ENCODE measurements at places on chromosomes 12 and 14.

DNA sequence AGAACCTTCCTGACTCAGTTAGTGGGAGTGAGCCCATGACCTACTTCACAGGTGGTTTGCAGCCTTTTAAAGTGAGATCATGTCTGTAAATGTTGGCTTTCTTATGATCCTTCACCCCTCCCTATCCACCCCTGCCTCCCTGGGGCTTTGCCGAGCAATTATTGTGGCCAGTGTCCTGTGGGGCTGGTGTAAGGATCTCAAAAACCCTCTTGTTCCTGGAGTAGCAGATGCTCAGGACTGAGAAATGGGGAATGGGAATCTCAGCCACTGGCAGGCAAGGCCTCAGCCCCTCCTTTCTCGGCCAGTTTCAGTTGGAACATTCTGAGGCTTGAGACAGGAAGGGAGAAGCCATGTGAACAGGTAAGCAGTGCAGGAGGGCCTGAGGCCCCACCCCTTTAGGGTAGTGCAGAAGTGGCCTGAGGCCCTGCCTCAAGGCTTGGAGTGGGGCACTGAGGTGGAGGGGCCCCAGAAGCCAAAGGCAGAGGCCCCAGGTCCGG, 53.8 kb downstream of the PLEKHG3 start:
- DNase-seq = no peak

- DNase-seq = no peak
Observed at GRCh38 chr12:76881142-76881541, 2.3 kb upstream of the CSRP2 start.

DNA sequence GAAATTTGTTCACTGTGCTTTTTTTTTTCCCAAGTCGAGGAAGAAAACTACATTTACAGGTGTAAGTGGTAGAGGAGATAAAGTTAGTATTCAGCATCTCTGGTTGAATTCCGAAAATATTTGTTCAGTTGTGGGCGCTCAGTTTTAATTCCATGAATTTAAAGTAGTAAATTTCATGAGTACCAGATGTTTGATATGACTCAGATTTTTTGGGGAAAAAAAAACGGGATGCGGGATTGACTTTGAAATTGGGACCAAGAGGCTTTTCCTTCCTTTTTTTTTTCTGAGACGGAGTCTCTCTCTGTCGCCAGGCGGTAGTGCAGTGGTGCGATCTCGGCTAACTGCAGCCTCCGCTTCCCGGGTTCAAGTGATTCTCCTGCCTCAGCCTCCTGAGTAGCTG, 1.6 kb downstream of the TULP3 start:
- DNase-seq = no peak

DNA sequence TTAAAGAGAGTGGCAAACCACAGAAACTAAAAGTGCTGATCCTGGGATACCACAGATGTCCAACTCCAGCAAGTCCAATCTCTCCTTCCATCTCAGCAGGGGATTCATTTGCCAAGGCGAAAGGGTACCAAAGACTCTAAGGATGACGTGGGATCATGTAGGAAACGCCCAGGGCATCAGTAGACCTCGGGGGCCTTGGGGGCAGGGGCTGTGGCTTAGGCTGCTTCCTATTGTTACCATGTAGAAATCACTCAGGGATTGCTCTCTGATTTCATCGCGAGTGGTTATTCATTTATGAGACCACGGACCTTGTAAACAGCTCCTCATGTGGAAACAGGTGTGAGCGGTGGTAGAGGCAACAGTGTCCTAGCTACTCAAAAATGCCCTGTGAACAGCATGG, 149.3 kb upstream of the FKBP4 start:
- DNase-seq = no peak

DNA sequence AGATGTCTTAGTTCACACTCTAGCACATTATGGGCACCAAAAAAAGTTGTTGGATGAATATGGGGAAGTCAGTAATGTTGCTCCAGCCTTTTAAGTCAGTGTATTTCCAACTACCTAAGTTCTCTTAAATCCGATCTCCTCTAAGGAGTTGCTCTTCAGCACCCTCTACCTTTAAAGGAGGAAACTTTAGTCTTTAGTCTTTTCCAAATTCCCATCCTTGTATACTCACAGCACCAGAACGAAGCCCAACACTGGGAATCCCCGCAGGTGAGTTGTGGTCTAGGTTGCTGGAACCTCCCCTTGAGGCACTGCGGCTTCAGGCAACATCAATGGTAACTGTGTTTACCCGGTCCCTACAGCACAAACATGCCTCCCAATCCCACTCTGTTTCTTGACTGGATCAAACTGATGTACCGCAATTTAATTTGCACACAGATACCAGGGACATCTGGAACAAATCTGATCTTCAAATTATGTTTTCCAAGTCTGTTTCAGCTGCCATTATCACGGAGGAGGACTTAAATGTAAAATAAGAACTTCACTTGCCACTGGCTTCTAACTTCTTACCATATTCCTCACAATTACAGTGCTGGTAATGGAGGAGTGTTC, 179.0 kb downstream of the FOXN3 start:
- DNase-seq = no peak

- peak; percentile 65 for DNase-seq
Observed at GRCh38 chr14:89430391-89431236, 13.6 kb upstream of the FOXN3 start.

DNA sequence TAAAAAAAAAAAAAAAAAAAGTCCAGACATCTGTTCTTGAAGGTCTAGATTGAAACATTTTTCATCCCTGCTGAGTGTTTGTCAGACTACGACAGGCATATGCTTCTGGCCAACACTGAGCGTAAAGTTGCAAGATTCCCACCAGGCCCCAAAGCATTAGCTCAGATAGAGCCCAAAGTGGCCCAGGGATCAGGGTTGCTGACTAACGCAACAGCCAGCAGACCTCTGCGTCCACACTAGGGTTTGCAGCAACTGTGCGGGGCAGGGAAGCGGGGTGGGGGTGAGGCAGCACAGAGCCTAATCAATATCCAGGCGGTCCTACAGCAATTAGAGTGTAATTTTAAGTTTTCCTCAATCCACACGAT, 55.7 kb downstream of the SSH1 start:
- DNase-seq = no peak

DNA sequence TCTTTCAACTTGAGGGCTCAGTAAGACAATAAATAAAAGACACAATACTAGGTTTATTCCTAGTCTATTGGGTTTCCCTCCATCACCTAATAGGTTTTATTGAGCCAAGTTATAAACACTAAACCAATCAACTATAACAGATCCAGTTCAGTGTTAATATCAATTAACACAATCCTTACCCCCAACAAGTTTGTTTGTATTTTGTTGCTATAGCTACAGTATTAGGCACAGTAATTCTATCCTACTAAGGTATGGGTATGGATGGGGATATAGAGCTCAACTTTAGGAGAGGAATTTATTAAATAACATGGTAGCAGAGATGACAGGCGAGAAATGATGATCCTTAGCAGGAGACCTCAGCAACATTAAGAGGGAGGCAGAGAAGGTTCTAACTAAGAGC, 13.3 kb downstream of the PPP4R3A start:
- DNase-seq = no peak

- peak; percentile 57 for DNase-seq
Observed at GRCh38 chr12:6639151-6639801, 3.5 kb upstream of the LPAR5 start.

DNA sequence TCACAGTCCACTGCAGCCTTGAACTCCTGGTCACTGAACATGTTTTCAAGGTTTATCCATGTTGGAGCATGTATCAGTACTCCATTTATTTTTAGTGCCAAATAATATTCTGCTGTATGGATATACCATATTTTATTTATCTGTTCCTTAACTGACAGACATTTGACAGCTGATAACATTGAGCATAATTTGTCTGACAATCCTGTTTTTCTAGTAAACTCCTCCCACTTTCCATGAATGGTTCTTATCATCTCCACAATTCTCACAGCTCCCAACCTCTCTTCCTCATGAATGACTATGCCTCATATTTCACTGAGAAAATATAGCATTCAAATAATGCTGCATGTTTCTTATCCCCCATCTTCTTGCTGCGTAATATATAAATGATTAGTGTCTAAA, 33.3 kb downstream of the COCH start:
- no peak for DNase-seq

DNA sequence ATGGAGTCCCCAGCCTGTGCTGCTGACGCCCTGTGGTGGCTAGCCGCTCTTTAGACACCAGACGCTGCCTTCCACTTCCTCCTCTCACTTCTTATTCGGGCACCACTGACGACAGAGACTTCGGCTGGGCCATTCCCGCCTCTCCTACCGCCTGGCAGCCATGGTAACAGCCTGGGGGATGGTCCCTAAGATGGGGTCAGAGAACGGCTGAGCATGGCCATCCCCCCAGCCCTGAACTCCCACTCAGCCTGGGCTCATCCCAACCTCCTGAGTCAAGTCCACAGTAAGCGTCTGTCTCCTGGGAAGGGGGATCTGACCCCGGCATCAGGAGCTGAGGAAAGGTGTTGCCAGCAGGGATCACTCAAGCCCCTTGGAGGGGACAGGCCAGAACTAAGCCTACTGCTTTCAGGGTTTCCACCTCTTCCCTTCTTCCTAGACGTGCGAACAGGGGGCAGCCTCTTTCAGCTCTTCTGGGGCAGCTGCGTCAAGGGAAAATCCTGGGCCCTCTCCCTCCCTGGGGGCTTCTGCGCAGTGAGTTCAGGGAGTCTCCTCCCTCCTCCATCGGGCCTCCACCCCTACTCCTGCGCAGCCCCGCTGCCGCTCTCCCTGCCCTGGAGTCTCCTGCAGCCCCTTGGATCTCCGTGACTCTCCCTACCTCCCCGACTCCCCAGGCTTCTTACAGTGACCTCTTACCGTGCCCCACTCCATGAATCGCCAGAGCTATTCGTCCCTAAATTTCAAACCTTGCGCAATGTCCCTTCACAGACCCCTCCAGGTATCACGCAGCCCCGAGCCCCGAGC, 643 bp upstream of the TAMALIN start:
- peak; percentile 95 for DNase-seq

DNA sequence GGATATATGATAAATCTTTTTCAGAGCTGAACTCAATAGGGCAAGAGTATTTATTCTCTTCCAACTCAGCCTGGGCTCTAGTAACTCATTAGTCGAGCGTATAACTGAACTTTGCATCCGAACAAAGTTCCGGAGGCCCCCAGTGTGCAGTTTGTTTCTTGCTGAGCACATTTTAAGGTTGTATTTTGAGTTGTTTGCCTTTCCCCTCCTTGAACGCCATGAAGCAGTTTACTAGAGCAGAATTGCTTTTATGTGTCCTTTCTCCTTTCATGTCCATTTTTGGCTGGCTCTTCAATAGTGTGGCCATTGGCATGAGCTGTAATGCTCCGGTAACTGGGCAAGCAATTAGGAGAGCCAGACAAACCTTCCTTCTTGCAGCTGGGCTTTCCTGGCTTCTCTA, 105.3 kb downstream of the WIF1 start:
- DNase-seq = no peak

- DNase-seq = no peak
Observed at GRCh38 chr14:85762526-85762925, 232.6 kb downstream of the FLRT2 start.

DNA sequence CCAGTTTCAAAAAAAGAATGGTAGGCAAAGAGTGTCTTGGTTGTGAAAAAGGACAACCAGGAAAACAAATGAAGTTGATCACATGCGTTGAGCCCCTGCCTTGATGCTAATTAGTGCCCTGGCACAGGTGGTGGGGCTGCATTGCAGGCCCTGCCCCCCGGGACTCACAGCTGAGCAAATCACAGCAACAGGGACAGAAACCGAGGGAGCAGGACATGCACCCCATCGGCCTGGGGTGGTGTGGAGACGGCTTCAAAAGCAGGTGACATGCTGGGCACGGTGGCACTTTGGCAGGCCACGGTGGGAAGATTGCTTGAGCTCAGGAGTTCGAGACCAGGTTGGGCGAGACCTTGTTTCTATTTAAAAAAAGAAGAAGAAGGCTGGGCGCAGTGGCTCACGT, 1.1 kb upstream of the PAPLN start:
- DNase-seq = no peak

GRCh38 chr12:115273456-115273855, 589.5 kb upstream of the TBX3 start:
- no peak for DNase-seq

GRCh38 chr12:69978020-69978419, 153.0 kb downstream of the MYRFL start:
- no peak for DNase-seq

DNA sequence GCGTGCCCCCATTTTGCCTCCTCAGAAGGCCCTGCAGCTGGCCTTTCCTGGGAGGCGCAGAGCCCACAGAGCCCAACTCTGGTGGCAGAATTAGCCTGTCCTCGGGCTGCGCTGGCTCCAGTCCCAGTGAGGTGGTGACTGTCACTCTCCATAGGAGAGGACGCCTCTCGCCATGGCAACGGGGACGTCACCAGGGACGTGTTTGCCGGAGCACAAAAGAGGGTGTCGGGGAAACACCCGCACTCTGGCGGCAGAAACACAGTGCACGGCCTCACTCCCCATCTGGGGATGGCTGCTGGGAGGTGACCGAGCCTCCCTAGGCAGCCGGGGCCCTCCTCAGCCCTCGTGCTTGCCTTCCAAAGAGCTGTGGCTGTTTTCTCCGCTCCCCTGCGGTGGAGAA, 50.2 kb upstream of the NCOR2 start:
- DNase-seq = no peak

GRCh38 chr12:64826234-64826633, 1.8 kb downstream of the TBC1D30 start:
- DNase-seq = peak; percentile 34

GRCh38 chr12:111807232-111807631, 34.8 kb upstream of the MAPKAPK5 start:
- DNase-seq = no peak

DNA sequence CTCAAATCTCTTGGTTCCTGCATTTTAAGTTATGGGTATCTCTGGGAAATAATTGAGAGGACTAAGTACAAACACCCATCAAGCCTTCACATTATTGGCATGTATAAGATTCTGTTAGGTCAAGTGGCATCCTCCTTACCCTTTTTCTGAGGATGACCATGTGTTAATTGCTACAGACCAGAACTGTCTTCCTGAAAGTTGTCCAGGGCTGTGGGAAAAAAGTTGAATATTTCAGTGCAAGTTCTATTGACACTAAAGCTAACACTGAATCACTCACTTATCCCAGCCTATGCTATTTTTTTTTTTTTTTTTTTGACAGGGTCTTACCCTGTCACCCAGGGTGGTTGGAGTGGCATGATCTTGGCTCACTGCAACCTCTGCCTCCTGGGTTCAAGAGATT, 130.1 kb upstream of the HIF1A start:
- no peak for DNase-seq

- no peak for DNase-seq
Observed at GRCh38 chr14:75877884-75878283, 103.9 kb downstream of the TGFB3 start.

DNA sequence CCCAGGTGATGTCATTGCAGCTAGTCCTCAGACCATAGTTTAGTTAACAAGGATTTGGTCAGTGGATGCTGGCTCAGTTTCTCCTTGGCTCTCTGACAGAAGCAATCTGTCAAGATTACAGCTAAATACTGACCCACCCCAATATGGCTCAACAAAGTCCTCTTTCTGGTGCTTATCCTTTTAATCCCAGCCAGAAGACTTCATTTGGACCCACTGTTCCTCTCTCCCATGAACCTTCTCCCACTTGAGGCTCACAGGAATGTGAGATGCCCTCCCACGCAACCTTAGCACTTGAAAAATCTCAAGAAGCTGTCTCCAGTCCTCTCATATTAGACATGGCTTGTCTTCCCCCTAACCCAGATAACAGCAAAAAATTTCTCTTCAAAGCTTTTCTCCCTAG, 47.7 kb downstream of the C12orf50 start:
- no peak for DNase-seq

Measured in suppressor macrophage treated with lipopolysaccharide for 4 hours (primary cell).